Activated naive CD8-positive, alpha-beta T cell treated with anti-CD3 and anti-CD28 coated beads for 36 hours (primary cell): ENCODE measurements at places on chromosomes 11 and 22. TPM values are rescaled to one million over a fixed set of nuclear protein-coding genes. Genes with fewer than 3 reads are reported as not detected.
A peak's percentile ranks its signal among the peaks of the same experiment; 100 is the strongest.

BRSK2 gene
- total RNA-seq: 0.46 TPM

UPK3A gene
- total RNA-seq: not detected

PPM1F gene
- 31.4 TPM for total RNA-seq

CHCHD10 gene
- 224 TPM for total RNA-seq

DGAT2 gene
- total RNA-seq: 1.6 TPM

OLFML1 gene
- total RNA-seq: not detected

PGA5 gene
- total RNA-seq: not detected

DNA sequence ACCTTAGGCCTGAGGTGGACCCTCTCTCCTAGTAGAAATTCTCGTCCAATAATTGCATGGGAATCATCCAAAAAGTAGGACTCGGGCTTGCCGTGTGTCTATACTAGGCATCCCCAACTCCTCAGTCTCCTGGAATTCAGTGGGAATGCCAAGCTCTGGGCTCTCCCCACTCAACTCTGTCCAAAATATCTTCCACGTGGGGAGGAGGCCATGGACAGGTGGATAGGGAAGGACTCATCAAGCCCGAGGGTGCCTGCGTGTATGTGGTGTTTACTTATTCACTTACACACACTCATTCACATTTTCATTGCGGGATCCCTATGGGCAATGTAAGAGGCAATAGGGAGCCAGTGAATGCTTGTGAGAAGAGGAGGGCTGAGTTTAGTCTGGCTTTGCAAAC is 383.3 kb downstream of the MN1 start:
- no peaks in the 10 kb centered on the region for H3K4me1 ChIP-seq
- no peak overlapping the region for H3K27ac ChIP-seq

GRCh38 chr11:82315093-82315492 is 418.6 kb downstream of the FAM181B start:
- H3K4me3 ChIP-seq: no peak overlapping the region
- no peaks in the 10 kb centered on the region for H3K4me1 ChIP-seq
- H3K27me3 ChIP-seq: no peaks in the 10 kb centered on the region
- H3K27ac ChIP-seq: no peak overlapping the region

DNA sequence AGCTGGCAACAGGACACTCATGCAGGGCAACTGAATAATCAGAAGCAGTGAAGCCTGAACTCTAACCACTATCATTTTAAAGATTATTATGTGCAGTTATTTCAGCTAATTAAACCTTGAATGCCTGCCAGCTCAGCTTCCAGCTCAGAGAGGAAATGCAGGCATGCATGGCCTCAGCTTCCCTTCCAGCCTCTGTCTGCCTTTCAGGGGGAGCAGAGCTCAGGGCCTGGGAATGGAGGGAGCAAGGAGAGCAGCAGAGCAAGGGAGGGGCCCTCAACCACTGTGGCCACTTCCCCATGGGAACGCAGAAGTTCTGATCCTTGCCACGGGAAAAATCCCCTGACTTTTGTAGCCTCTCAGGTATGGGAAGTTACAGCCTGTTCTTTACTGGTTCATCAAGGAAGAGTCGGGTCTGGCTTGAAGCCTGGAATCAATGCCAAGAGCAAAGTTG is 32.5 kb upstream of the APLNR start:
- peaks cover 2% of the 10 kb centered on the region for H3K36me3 ChIP-seq
- peaks cover 18% of the 10 kb centered on the region for H3K27me3 ChIP-seq
- no peak for DNase-seq
- no peak overlapping the region for H3K27ac ChIP-seq

GRCh38 chr22:37234736-37235711 is 9.0 kb downstream of the RAC2 start:
- DNase-seq: peak; percentile 14
- no peaks in the 10 kb centered on the region for H3K27me3 ChIP-seq
- peak overlapping the region; percentile 95 for H3K27ac ChIP-seq
- peaks cover 83% of the 10 kb centered on the region for H3K36me3 ChIP-seq
- peaks cover 92% of the 10 kb centered on the region for H3K4me1 ChIP-seq

- no peaks in the 10 kb centered on the region for H3K36me3 ChIP-seq
- DNase-seq: no peak
- no peak overlapping the region for H3K27ac ChIP-seq
Measured at GRCh38 chr11:8356721-8357504, 93.2 kb upstream of the LMO1 start.

DNA sequence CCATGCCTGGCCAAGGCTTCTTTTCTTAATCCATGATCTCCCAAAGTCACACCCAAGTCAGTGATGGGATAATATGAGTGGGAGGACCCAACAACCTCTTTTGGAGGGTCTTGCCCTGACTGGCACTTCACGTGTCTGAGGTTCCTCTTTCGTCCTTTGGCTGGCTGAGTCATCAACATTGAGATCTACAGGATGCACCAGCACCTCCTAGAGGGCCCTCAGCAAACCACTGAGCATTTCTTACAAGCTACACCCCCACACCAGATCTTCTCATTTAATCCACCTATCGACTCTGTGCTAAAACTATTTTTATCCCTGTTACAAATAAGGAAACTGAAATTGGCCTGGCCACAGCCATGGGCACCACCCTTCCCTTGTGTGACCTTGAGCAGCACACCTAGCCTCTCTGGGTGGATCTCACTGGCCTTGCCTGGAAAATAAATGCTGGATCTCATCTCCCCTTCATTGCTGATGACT is 63.4 kb downstream of the FLI1 start:
- H3K27ac ChIP-seq: peak overlapping the region; percentile 91
- H3K36me3 ChIP-seq: peaks cover 28% of the 10 kb centered on the region
- no peaks in the 10 kb centered on the region for H3K27me3 ChIP-seq
- DNase-seq: peak; percentile 68

GRCh38 chr11:4916581-4916980 is 2.6 kb downstream of the OR51G2 start:
- DNase-seq: no peak
- H3K36me3 ChIP-seq: no peaks in the 10 kb centered on the region
- H3K4me1 ChIP-seq: no peaks in the 10 kb centered on the region
- peaks cover 5% of the 10 kb centered on the region for H3K27me3 ChIP-seq

DNA sequence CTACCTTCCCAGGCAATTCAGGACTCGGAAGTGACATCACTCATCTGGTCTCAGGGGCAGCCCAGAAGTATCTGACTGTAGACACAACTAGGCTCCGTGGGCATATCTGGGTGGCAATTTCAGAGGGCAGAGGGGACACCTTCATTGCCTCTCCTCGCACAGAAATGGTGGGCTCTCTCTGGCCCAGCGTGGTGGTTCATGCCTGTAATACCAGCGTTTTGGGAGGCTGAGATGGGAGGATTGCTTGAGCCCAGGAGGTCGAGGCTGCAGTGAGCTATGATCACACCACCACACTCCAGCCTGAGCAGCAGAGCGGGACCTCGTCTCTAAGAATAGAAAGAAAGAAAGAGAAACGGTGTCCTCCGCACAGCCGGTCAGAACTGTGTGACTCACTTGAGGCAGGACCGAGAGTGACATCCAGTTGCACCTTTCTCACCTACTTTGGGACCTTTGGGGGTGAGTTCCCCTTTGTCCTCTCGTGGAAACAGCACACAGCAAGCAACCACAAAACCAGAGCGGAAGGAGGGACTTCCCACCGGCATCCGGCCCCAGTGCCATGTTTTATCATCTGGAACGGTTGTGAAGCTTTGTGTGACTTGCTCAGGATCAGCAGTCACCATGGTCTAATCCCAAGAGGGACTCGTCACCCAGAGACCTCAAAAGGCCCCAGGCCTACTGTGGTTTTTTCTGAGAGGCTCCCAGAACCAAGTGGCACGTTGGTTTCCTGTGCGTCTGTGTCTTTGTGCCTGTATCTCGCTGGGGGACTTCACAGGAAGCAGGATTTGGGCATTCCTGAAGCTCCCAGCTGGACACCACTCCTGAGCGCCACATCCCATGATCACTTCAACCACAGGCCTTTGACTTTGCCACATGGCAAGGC is 38.4 kb upstream of the EMID1 start:
- H3K36me3 ChIP-seq: no peaks in the 10 kb centered on the region
- peak overlapping the region; percentile 25 for H3K4me3 ChIP-seq
- peak overlapping the region; percentile 62 for H3K27ac ChIP-seq
- peaks cover 62% of the 10 kb centered on the region for H3K27me3 ChIP-seq

DNA sequence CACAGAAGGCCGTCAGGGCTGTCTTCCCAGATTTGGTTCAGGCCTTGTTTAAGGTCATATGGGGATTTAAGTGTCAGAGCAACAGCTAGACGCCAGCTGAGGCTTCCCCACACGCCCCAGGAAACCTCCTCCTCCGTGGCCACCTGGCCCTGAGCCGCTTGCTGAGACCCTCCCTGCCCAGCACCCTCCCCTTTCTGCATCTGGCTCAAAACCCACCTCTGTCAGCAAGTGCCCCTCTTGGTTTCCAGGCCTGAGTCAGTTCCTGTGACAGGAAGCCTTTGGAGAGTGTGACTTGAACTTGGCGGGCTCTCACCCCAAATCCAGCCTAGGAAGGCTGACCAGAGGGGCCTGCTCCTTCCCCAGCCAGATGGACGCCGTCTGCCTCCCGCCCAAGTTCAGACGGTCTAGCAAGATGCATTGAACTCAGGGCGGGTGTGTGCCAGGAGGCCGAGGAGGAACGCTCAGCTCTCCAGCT is 561 bp downstream of the FXYD2 start:
- H3K4me1 ChIP-seq: peaks cover 54% of the 10 kb centered on the region
- H3K27me3 ChIP-seq: no peaks in the 10 kb centered on the region
- peak; percentile 40 for DNase-seq
- peak overlapping the region; percentile 13 for H3K4me3 ChIP-seq
- H3K36me3 ChIP-seq: no peaks in the 10 kb centered on the region

DNA sequence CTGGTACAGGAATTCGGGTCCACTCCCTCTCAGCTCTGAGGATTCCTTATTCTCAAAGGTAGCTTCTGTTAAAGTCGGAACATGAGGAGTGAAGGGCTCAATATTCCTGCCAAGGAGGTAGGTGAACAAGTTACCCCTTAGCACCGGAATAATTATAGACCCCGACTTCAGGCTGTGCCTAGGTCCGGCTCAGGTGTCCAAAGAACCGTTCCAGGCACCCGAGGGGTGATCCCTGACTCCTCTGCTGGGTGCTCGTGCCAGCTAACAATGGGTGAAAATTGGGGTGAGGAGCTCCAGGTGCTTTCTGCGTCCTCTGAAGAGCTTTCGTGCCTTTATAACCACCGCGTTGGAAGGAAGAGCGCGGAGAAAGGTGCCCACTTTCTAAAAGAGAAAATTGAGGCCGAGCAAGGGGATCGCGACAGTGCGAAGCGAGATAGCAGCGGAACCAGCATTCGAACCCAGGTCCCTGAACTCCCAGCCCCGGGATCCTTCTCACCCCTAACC is 393 bp downstream of the CYB561A3 start:
- H3K4me1 ChIP-seq: peaks cover 32% of the 10 kb centered on the region
- peak overlapping the region; percentile 95 for H3K27ac ChIP-seq
- H3K27me3 ChIP-seq: no peaks in the 10 kb centered on the region
- peaks cover 19% of the 10 kb centered on the region for H3K36me3 ChIP-seq

DNA sequence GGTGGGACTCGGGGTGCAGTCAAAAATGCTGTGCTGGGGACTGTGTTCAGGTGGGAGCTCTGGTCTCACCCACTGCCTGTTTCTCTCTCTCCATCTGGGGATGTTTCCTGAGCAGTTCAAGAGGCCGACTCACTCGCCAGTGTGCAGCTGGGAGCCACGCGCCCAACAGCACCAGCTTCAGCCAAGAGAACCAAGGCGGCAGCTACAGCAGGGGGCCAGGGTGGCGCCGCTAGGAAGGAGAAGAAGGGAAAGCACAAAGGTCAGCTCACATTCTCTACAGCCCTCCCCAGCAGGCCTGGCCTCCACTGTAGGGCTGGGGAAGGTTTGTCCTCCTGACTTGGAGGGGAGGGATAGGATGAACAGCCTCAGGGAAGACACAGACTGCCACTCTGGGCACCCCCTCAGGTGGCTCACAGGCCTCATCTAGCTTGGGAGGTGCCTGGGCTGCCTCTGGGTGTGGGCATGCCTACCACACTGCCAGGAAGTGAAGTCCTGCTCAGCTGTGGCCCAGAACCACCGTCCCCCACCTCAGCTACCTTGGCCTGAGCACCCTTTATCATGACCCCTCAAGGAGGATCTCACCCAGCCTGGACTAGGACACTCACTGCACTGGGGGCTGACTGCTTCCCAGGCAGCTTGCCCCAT is 13.0 kb downstream of the TUB start:
- no peaks in the 10 kb centered on the region for H3K27me3 ChIP-seq
- peaks cover 3% of the 10 kb centered on the region for H3K4me1 ChIP-seq
- no peak overlapping the region for H3K27ac ChIP-seq
- no peak overlapping the region for H3K4me3 ChIP-seq
- H3K36me3 ChIP-seq: no peaks in the 10 kb centered on the region

GRCh38 chr11:37558619-37559210 is 960.7 kb upstream of the RAG2 start:
- DNase-seq: no peak
- H3K36me3 ChIP-seq: no peaks in the 10 kb centered on the region
- no peaks in the 10 kb centered on the region for H3K4me1 ChIP-seq
- H3K27me3 ChIP-seq: no peaks in the 10 kb centered on the region
- H3K4me3 ChIP-seq: no peak overlapping the region

DNA sequence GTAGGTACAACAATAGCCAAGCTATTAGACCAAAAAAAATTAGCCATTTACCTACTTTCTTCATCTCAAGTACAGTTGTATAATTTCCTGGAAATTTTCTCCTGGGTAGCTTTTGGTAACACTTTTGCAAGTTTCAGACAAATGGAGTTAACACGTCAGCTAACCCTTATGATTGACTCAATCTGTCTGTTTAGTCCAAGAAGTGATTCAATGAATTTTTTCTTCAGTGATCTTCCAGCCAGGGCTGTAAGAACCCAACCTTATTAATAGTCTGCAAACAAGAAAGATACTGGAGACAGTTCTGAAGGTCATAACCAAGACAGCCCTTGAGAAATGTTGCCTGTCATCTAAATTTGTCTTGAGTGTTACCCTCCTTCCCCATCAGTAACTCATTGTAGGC is 30.1 kb upstream of the FIBIN start:
- H3K4me1 ChIP-seq: no peaks in the 10 kb centered on the region
- no peaks in the 10 kb centered on the region for H3K27me3 ChIP-seq
- DNase-seq: no peak

GRCh38 chr11:65854161-65854592 is 3.8 kb downstream of the CFL1 start:
- no peak for DNase-seq
- no peaks in the 10 kb centered on the region for H3K27me3 ChIP-seq
- peaks cover 39% of the 10 kb centered on the region for H3K4me1 ChIP-seq
